ENCODE measurements at places on chromosomes 3 and 15. TPM values are rescaled to one million over a fixed set of nuclear protein-coding genes. Genes with fewer than 3 reads are reported as not detected.

The RBPMS2 gene
- 0.15 TPM for total RNA-seq

The GNB4 gene
- total RNA-seq = 74.6 TPM

The SLC12A1 gene
- total RNA-seq = not detected

The ADAMTS9 gene
- 32.1 TPM for total RNA-seq
